Stimulated activated CD4-positive, alpha-beta T cell treated with anti-CD3 and anti-CD28 coated beads, Interleukin-12 subunit alpha, Interleukin-12 subunit beta, amount 100 ng/mL, for 48 hours (primary cell): ENCODE measurements at places on chromosomes 6 and 20.

GRCh38 chr20:32070690-32071213 is 18.7 kb downstream of the HCK start:
- DNase-seq: no peak

GRCh38 chr6:50961611-50962010 is 142.9 kb downstream of the TFAP2B start:
- no peak for DNase-seq

GRCh38 chr20:53712212-53712977 is 118.8 kb upstream of the ZNF217 start:
- no peak for DNase-seq

- no peak for DNase-seq
These were observed 758.0 kb upstream of the MMS22L start for GRCh38 chr6:98041056-98041455.

GRCh38 chr6:149995971-149996370 is 29.4 kb downstream of the RAET1L start:
- DNase-seq: no peak

DNA sequence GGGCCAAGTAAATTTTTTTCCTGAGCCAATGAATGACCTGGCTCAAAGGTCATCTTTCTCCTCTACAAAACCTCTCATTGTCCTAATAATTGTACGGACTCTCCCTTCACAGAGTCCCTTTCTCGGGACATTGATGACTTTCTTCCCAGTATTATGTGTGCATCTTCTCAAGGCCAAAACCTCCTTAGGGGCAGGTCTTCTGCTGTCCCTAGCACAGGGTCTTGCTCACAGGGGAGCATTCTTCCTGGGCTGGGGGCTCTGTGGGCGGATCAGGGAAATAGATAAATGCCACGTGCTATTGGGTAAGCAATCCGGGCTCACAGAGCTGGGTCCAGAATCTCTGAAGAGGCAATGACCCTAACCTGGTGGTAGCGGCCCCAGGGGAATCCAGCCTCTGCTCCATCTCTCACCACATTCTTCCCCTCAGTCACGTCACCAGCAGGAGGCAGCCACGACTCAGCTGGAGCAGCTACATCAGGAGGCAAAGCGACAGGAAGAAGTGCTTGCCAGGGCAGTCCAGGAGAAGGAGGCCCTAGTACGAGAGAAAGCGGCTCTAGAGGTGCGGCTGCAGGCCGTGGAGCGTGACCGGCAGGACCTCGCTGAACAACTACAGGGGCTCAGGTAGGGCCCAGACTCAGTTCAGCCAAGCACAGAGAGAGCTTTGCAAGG is 23.5 kb downstream of the CEP250 start:
- DNase-seq: no peak

DNA sequence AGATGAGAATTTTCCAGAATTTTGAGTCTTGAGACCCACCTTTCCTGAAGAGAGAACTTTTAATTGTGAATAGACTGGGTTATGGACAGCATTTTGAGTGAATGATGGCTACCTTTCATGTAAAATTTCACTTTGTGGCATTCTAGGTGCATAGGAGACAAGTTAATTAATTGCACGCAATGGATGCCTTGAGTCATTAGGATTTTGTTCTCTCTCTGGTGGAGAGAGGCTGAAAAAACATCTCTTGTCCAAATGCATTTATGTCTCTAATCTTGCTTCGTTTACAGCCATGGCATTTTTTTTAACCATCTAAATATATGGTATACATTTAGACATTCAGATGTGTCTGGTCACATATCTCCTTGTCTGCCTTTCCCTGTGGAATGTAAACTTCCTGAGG is 3.1 kb downstream of the RHAG start:
- no peak for DNase-seq

- no peak for DNase-seq
These were observed 297.7 kb upstream of the SASH1 start for GRCh38 chr6:148044921-148045320.

DNA sequence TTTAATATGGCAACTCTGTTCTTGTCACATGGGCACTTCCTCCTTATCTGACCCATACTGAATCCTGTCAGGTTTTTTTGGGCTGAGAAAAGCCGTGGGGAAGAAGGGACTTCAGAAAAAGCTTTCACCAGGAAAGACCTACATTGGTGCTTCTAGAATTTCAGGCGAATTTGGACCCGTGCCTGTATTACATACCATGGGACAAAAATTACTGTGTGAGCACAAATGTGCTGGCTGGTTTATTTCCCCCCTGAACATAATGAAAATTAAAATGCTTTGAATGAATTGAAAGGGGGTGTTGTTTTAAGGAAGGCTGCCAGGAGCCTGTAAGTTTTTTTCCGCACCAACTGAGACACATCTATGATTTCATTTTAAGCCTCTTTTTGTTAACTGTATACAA is 29.6 kb downstream of the CAP2 start:
- no peak for DNase-seq

DNA sequence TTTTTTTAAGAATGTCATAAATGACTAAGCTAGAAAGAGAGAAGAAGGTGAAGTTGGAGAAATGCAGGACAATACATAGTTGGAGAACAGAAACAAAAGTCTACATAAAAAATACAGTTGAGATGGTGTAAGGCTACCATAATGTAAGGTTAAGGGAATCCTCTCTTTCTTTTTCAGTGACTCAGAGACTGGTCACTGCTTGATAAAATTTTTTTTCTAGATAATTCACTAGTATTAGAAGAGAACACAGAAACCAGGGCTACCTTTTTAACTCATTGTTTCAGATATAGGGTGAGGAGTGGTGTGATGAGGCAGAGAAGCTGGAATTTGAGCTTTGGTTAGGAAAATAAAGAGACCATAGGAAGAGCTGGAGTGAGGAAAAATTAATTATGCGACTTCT is 18.2 kb upstream of the EDN1 start:
- no peak for DNase-seq

- no peak for DNase-seq
These were observed 57.8 kb downstream of the KIZ start for GRCh38 chr20:21183722-21184121.

DNA sequence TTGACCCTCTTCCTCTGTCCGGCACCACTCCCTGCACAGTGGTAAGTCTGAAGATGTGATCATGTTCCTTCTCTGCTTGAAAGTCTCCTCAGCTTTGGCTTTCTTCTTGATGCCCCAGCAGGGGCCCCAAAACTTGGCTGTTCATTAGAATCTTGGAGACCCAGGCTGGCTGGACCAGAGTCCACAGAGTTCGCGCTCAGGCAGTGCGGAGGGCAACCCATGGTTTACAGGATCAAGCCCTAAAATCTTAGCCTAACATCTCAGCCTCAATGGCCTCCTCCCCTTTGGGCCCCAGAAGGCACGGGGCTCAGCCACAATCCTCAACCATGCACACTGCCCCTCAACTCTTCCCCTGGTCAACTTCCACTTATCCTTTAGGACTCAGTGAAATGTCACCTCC is 72.9 kb upstream of the GTSF1L start:
- DNase-seq: no peak

GRCh38 chr6:50591135-50591534 is 122.2 kb upstream of the TFAP2D start:
- no peak for DNase-seq

- DNase-seq: no peak
These were observed 61.3 kb downstream of the BMP6 start for GRCh38 chr6:7787137-7787608.

GRCh38 chr6:42400886-42401612 is 50.7 kb downstream of the TRERF1 start:
- no peak for DNase-seq

DNA sequence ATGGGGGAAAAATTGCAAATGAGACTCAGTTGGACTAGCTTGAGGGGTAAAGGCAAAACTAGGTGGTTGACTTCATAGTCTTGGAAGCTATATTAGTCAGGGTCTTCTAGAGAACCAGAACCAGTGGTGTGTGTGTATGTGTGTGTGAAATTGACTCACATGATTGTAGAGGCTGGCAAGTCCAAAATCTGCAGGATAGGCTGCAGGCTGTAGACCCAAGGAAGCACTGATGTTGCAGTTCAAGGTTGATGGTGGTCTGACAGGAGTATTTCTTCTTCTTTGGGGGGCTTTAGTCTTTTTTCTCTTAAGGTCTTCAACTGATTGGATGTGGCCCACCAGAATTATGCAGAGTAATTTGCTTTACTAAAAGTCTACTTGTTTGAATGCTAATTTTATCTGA is 217.4 kb downstream of the MANEA start:
- no peak for DNase-seq

DNA sequence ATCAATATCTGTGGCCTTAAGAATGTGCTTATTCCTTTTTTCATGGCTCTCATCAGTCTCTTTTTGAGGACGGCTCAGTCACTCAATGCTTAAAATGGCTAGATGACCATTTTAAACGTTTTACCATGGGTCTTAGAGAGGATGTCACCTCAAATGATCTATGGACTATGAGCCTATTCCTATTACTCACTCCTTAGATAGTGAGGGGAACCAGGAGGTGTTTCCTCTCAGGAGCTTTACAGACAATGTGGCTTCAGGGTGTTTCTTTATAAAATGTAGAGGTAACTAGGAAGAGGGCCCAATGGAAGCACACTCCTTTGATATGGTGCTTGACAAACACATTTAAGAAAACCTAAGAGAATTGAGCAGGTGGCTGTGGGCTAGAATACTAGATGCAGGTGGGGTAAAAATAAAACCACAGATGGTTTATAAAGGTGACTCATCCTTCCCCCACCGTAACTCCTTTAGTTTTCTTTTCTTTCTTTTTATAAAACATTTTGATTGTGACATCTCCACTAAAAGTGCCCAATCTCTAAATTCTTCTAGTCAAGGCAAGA is 1.5 kb upstream of the TMEM200A start:
- DNase-seq: no peak

DNA sequence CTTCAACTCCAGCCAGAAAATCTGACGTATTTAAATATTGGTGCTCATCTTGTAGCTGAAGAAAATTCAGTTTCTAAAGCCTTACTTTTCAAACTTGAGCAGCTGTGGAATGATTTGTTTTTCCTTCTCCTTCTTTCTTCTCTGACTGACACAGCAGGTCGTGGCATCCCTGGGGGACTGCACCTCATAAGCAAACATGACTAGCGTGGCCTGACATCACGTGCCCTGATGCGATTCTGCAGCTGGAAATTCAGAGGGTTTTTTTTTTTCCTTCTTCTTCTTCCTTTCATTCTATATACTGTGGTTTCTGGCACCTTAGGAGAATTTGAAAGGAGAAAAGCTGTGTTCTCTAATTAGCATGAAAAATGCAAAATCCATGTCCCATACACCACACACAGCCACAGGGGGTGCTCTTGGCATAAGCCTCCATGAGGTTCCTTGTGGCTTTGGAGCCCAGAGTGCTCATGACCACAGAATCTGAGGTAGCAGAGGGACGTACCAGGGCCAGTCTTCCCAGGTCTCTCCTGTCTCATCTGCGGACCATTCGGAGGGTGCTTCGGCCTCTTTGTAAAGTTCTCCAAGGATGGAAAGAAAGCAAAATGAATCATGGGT is 258.5 kb upstream of the CDH4 start:
- DNase-seq: no peak

- no peak for DNase-seq
These were observed 79.7 kb downstream of the JARID2 start for GRCh38 chr6:15325540-15325955.

GRCh38 chr20:33583143-33583542 is 79.0 kb upstream of the C20orf144 start:
- DNase-seq: no peak

- DNase-seq: no peak
These were observed 435 bp downstream of the DLK2 start for GRCh38 chr6:43454696-43455530.

- DNase-seq: no peak
These were observed 53.5 kb downstream of the TRPC4AP start for GRCh38 chr20:35039146-35039545.

GRCh38 chr6:107600936-107601335 is 111.0 kb downstream of the SOBP start:
- DNase-seq: no peak

- DNase-seq: no peak
These were observed 163.9 kb upstream of the ZNF217 start for GRCh38 chr20:53757472-53757913.

- DNase-seq: no peak
These were observed 46.0 kb upstream of the TASP1 start for GRCh38 chr20:13684566-13685222.
